PC-9 (cell line): ENCODE measurements at places on chromosomes 2 and 18. TPM values are rescaled to one million over a fixed set of nuclear protein-coding genes. Genes with fewer than 3 reads are reported as not detected.

The ZNF512 gene
- total RNA-seq, result 27.1 and 40.6 TPM in 2 replicates

The HOXD11 gene
- total RNA-seq, result not detected in 2 replicates

The TRAPPC8 gene
- 20.9 and 21.7 TPM in 2 replicates for total RNA-seq

The LHCGR gene
- not detected in 2 replicates for total RNA-seq

The LTBP1 gene
- 10.3 and 10.4 TPM in 2 replicates for total RNA-seq

The SNED1 gene
- 2.8 and 9.6 TPM in 2 replicates for total RNA-seq

The SERPINB3 gene
- not detected in 2 replicates for total RNA-seq

The TSPYL6 gene
- not detected in 2 replicates for total RNA-seq

The HOXD13 gene
- not detected in 2 replicates for total RNA-seq

The ASPRV1 gene
- total RNA-seq, result 0.30 and 0.48 TPM in 2 replicates

The RNF138 gene
- 21.5 and 24.1 TPM in 2 replicates for total RNA-seq
